ENCODE measurements at places on chromosomes 13 and 19.

- DNase-seq, result no peak
Observed at GRCh38 chr19:11378319-11379189, 4.1 kb downstream of the SWSAP1 start.

GRCh38 chr19:13640611-13641010 is 123.7 kb upstream of the MRI1 start:
- DNase-seq, result no peak

DNA sequence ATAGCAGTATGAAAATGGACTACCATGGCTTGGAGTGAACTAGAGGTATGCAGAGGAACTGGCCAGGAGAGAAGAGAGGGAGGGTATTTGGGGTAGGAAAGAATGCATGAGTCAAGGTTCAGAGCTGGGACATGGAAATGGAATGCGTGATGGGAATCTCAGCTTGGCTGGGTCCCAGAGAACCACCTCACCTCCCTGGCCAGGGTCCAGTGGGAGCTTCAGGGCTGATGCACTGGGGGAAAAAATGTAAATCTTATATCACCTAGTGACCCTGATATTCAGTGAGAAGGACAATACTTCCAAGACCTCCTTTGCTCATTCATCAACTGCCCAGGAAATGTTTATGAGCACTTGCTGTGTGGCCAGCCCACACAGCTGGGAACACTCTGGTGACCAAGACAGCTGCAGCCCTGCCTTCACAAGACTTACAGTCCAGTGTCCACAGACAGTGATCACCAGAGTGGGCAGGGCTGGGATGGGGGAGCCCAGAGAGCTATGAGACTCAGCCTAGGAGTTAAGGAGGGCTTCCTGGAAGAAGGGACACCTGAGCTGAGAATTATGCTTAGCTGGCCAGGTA is 12.8 kb downstream of the IGSF23 start:
- no peak for DNase-seq

GRCh38 chr19:21321134-21321533 is 8.1 kb downstream of the ZNF708 start:
- DNase-seq, result no peak

GRCh38 chr13:58474581-58474980 is 843.0 kb downstream of the PCDH17 start:
- DNase-seq, result no peak

Measured in vagina (tissue), 2 donors.